ENCODE measurements at places on chromosomes 6 and 20.
A peak's percentile ranks its signal among the peaks of the same experiment; 100 is the strongest.

GRCh38 chr20:3406481-3407039, 909 bp downstream of the DNAAF9 start:
- DNase-seq: no peak

GRCh38 chr6:134619077-134619476, 301.2 kb upstream of the SGK1 start:
- no peak for DNase-seq

- DNase-seq: no peak
These were observed 27.1 kb downstream of the FOXP4 start for GRCh38 chr6:41573276-41573675.

DNA sequence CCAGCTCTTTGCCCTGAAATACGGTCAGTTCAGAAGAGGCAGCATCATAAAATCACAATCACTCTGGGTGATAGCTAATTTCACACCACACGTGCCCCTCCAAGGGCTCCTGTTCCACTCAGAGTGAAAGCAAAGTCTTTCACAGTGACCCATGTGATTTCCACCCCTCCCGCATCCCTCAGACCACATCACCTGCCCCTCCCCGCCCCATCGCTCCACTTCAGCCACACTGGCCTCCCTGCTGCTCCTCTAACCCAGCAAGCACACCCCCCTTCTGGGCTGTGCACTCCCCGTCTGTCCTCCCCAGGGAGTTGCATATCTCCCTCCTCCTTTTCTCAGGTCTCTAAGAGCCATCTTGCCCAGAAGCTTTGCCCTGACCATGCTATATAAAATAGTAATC, 74.5 kb downstream of the PSMG4 start:
- no peak for DNase-seq

GRCh38 chr20:21209668-21210067, 83.8 kb downstream of the KIZ start:
- no peak for DNase-seq

- DNase-seq: peak; percentile 2
These were observed 20.2 kb downstream of the FBXL4 start for GRCh38 chr6:98927534-98927933.

GRCh38 chr6:30893666-30894065, 9.3 kb downstream of the DDR1 start:
- no peak for DNase-seq

DNA sequence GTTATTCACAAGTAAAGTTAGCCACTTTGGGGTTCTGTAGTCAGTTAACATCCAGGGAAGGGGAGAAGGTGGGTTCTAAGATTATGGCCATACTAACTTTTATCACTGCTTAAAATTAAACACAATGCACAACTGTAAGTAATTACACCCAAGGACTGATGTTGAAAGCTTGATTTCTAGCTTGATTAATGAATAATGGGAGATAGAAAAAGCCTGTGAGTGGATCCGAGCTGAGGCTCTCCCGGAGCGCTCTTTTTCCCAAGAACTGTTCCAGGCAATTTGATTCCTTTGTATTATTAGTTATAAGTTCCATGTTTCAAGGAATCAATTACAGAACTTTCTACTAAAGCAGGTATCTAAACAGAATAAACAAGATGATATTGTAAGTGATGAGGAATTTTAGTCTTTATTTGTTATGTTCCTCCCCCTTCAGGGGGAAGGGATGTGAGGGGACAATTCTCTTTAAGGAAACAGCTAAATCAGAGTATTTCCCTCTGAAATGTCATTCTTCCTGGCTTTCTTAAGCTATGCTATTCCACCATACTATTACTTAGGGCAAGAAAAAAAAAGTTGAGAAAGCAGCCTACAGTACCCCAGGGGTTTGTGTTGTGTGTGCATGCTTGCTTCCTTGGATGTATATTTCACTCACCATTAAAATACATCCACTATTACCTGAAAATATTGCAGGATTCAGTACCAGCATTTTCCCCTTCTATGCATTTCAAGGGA, 3.8 kb downstream of the TSHZ2 start:
- no peak for DNase-seq

DNA sequence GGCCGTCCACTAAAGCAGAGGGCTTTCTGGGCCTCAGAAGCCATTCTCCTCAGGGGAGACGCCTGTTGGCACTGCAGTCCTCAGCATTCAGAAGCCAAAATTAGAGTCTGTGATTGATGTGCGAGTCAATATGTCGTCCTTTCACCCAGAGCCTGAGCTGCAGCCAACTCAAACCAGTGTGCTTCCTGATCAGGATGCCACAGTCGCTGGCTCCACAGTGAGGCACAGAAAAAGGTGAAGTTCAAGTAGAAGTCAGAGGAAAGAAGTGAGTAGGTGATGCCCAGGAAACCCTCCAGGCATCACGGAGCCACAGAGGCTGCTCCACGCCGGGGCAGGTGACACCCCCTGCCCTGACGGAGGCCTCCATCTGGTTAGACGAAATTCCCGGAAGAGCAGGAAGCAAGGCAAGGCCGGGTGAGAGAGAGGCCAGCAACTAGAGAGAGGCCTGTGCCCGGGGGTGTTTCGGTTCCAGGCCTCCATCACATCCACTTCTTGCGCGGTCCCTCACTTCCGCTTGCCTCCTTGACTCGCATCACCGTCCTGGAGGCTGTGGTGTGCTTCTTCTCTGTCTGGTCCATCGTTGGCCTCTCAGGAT, 177.7 kb upstream of the SNX9 start:
- DNase-seq: no peak

DNA sequence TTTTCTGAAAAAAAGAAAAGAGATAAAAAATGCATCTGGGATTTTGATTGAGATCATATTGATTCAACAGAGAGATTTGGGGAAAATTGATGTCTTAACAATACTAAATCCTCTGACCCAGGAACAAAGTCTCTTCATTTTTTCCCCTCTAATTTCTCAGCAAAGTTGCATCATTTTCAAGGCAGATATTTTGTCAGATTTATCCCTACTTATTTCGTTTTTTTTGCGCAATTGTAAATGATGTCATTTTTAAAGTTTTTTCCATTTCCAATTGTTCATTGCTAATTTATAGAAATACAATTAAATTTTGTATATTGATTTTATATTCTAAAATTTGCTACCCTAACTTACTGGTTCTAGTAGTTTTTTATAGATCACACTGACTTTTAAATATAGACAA, 97.7 kb upstream of the TMEM170B start:
- DNase-seq: no peak

DNA sequence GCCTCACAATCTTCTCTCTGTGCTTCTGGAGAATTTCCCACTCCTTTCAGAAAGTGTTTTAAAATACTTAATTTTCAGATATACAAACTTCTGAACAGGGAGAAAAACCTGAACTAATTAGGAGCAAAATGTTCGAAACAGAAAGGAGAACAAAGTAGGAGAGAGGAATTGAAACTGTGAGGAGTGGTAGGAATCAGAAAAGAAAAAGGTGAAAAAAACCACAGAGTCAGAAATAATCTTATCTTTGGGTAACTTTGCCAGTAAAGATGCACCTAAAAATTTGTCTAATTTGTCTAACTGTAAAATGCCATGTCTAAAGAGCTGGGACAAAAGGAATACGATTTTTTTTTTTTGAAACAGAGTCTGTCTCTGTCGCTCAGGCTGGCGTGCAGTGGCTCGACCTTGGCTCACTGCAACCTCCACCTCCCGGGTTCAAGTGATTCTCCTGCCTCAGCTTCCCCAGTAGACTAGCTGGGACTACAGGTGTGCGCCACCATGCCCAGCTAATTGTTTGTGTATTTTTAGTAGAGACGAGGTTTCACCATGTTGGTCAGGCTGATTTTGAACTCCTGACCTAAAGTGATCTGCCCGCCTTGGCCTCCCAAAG, 4.7 kb upstream of the RIPOR2 start:
- no peak for DNase-seq

GRCh38 chr6:36340618-36341454, 4.1 kb upstream of the BNIP5 start:
- peak; percentile 84 for DNase-seq

DNA sequence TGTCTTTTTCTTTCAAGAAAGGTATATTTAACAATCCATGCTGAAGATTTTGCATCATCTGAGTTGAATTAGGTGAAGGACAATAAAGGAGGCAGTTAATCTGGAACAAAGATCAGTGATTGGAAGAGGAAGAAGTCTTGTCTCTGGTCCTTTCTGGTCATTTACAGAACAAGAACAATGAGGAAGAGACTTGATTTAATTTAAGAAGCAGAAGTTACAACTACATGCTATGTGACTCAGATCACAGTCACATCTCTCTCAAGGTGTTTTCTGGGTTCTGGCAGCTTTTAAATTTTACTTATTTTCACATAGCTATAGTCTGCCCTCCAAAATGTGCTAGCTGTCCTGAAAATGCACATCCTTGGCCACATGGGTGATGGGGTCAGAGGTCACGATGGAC, 53.5 kb upstream of the DEK start:
- DNase-seq: no peak

- no peak for DNase-seq
These were observed 14.8 kb downstream of the CD83 start for GRCh38 chr6:14132244-14132920.

DNA sequence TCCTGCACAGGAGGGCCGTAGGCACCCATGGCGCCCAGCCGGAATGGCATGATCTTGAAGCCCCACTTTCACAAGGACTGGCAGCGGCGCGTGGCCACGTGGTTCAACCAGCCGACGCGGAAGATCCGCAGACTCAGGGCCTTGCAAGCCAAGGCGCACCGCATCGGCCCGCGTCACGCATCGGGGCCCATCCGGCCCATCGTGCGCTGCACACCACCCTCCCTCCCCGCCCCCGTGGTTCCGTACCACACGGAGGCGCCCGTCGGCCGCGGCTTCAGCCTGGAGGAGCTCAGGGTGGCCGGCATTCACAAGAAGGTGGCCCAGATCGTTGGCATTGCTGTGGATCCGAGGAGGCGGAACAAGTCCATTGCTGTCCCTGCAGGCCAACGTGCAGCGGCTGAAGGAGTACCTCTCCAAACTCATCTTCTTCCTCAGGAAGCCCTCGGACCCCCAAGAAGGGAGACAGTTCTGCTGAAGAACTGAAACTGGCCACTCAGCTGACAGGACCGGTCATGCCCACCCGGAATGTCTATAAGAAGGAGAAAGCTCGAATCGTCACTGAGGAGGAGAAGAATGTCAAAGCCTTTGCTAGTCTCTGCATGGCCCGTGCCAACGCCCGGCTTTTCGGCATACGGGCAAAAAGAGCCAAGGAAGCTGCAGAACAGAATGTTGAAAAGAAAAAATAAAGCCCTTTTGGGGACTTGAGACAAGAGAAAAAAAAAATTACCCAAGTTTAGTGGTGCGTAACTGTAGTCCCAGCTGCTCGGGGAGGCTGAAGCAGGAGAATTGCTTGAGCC, 9.9 kb upstream of the NCOA5 start:
- no peak for DNase-seq

DNA sequence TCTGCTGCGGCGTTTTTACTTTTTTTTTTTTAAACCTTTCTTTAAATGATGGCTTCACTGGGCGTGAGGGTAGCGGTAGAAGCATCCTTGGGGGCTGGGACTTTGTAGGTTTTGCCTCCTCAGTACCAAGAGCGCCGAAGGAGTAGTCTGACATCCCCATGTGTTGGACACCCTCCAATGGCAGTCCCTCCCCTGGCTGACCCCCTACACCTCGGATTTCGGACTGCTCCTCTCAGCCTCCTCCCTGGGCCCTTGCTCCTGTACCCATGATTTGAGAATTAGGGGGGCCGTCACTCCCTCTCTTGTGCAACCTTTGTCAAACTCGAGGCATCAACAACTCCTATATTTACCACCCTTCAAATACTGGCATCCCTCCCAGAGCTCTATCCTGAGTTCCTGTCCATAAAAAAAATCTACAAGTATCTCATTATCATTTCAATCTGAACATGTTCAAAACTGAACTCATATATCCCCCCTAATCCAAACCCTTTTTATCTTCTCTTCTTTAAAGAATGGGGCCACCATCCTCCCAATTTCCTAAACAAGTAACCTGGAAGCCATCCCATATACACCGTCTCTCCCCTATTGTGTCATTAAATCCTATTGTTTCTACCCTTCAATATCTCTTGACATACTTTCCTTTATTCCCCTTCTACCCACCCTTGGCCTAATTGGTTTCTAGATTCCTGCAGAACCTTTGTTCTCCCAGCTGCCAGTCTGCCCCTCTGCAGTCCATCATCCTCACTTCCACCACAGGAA, 1.2 kb upstream of the ARFGEF3 start:
- DNase-seq: no peak

GRCh38 chr20:37543828-37544227, 16.2 kb upstream of the BLCAP start:
- DNase-seq: peak; percentile 32

DNA sequence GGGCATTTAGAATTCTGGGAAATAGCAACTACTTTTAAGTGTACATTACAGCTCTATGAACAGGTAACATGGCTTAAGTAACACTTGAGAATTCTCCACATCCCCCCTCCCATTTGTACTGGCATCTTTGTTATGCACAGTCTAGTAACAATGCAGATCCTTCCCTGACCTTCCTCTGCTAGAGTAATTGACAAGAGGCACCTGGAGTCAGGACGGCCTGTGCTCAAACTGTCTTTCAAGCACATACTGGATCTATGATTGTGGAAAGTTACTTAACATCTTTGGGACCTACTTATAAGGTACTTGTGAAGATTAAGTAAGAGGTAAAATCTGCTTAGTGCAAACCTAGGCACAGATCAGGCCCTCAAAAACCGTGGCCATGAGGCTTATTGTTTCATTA, 21.9 kb upstream of the GSTA3 start:
- DNase-seq: no peak

- peak; percentile 48 for DNase-seq
These were observed 35.6 kb downstream of the ADGRF4 start for GRCh38 chr6:47733879-47734558.

DNA sequence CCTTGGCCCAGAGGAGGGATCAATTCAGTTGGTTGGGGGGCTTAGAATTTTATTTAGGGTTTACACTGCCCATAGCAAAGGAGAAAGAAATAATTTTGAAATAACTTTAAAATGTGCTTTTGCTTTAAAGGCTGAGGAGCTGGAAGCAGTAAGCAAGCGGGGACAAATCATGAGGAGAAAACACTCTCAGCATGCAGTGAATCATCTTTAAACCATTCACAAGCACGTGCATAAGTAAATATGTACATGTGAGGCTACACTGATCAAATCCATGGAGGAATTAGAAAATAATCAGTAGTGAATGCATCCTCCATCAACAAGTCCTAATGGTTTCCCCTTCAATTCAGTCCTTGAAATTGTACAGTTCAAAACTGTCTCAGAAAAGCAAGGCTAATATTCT, 181.0 kb downstream of the MTFR2 start:
- no peak for DNase-seq

DNA sequence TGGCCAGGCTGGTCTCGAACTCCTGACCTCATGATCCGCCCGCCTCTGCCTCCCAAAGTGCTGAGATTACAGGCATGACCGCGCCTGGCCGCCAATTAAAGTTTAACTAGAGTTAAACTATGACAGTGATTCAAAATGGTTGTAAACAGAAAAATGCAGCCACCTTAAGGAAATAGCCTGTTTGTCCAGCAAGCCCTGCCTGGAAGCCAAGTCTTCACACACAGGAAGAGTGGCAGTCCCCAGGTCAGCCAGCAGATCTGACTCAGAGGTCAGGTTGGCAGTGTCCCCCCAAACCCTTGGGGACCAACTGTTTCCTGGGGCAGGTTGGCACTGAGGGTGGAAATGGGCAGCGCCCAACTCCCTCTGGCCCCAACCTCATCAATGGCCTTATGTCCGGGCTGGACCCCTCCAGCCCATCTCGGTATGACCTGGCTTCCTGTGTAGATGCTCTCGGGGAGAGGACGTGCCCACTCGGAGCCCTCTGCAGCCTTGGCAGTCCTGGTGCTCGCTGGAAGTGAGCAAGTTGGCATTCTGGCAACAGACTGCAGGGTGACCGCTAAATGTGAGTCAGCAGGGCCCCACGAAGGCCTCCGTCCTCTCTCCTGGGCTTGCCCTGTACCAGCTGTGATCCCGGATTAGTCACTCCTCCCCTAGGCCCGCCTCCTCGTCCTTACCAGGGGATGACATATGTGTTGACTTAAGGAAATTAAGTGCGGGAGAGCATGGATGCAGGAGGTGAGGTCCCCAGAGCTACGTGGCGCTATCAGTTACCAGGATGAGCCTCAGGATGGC, 9.7 kb upstream of the HSP90AB1 start:
- peak; percentile 99 for DNase-seq

Data from Calu3 (cell line).